ENCODE measurements at places on chromosomes 6 and 20.

DNA sequence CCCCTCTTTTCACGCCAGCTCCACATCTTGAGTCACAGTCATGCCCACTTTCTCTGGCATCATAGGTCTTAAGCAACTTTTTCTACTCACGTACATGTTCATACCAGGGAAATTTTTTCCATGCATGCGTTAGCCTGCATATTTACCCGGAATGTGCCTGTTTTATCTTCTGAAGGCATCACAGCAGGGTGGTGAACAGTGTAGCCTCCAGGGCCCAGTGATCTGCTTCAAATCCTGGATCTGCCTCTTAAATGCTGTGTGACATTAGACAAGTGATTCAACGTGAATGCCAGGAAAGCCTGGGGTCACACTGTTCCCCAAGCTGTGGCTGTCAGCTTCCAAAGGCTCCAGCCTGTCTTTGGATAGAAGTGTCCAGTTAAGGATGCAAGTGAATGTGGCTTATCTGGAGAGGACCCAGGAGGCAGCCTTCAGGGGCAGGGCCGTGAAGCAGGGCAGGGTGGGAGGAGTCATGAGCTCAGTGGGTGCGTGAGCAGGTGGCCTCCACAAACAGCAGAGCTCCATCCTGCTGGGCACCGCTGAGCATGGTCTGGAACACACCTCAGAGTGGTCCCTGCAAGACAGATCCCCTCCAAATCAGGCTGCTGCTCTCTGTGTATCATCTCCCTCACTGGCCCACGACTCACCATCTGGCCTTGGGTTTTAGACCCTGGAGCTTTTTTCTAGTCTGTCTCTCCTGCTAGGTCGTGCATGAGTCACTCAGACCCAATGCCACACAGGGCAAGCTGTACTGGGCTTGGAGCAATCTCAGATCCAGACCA is 30.4 kb upstream of the CD93 start:
- no peak for DNase-seq

- no peak for DNase-seq
These were observed 48.2 kb upstream of the PRND start for GRCh38 chr20:4673371-4674001.

DNA sequence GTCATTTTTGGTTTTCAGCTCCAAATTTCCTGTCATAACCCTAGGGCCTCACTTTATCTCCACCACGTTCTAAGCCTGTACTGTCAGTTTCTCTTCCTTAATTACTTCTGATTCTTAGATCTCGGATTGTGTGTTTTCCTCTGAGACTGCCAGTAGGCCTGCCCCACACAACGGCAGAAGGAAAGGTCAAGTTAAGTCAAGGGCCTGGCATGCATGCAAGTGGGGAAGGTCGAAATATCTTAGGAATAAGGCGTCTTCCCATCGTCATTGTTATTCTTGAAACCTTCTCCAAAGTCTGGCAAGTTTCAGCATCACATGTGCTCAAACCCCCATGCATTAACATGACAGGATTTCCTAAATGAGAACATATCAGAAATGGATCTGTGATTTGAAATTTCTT is 203.5 kb upstream of the TSHZ2 start:
- no peak for DNase-seq

DNA sequence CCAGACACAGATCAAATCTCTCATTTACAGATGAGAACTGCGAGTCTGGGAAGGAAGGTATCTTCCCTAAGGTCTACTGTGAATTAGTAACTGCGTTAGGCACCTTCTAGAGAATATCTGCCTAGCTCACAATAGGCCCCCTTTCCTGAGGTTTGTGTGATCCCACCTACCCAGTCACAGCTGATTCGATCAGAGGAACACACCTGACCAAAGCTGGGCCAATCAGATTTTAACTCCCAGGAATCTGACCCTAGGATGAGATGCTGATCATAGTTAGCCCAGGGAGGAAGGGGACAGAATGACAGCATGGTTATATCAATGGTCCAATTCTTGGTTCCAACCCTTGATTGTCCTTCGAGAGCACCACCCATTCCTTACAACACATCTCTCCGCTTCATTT is 7.4 kb upstream of the CCDC167 start:
- DNase-seq: no peak

DNA sequence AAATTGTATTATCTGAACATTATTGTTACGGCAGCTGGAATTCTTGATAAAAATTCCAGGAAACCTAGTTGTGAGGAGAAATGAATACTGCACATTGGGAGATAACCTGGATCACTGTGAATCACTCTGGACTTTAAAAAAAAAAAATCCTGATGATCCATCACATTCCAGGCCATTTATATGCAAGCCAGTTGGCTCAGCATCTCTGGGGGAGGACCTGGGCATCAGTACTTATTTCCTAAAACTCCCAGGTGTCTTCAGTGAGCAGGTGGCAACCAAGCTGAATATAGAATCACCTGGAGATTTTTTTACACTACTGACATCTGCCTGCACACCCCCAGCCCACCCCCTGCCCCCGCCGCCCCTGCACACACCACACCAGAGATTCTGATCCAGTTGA is 39.1 kb upstream of the SIRT5 start:
- DNase-seq: no peak

GRCh38 chr6:22059126-22059525 is 237.7 kb downstream of the PRL start:
- peak; percentile 38 for DNase-seq

GRCh38 chr20:64001607-64002011 is 20.7 kb downstream of the PRPF6 start:
- peak; percentile 16 for DNase-seq

DNA sequence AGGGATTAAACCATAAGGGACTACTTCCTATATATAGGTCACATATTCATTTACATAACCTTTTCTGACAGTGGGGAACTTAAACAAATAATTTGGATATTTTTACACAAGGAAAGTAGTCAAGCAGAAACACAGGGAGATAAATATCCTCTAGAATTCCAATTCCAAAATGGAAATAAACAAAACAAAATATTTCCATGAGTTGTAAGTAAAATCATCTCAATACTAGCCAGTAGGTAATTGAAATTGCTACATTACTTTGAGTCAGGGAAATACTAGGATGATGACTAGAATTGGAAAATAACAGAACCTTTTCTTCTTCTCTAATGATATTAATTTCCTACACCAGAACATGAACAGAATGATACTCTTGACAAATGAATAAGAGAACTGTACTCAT is 1308.1 kb upstream of the GJE1 start:
- DNase-seq: no peak

DNA sequence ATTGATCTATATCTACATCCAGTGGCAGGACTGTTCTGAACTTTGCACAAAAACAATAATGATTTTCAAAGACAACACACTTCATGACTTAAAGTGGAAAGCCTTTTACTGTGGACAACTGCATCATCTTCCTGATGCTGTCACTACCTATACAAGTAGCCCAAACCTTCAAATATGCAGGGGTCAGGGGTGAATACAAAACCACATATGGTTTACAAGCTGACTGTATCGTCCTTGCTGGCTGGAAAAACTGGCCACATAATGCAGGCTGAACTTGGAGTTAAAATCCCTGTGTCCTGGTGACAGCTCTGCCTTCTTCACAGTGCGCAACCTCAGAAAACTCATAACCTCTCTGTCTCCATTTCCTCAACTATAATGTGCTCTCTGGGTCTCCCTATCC is 128.9 kb downstream of the GMDS start:
- DNase-seq: no peak

GRCh38 chr6:25118038-25118437 is 161.1 kb upstream of the CARMIL1 start:
- no peak for DNase-seq

DNA sequence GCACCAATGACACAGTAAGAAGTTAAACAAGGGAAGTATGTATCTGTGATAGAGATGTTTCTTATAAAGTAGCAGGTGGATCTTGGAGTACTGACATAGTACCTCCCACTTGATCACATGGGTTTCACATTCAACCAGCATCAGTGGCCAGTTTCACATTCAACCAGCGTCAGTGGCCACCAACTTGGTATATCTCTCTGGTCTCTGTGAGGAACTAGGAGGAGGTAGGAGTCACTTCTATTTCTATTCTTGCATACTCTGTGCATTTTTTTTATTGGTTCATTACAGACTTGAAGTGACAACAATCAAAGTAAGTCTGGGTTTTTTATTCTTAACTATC is 200.3 kb upstream of the SIM1 start:
- DNase-seq: no peak

- DNase-seq: no peak
These were observed 12.9 kb upstream of the WFDC2 start for GRCh38 chr20:45456632-45457031.

GRCh38 chr6:30311671-30312070 is 15.1 kb upstream of the TRIM39 start:
- no peak for DNase-seq

DNA sequence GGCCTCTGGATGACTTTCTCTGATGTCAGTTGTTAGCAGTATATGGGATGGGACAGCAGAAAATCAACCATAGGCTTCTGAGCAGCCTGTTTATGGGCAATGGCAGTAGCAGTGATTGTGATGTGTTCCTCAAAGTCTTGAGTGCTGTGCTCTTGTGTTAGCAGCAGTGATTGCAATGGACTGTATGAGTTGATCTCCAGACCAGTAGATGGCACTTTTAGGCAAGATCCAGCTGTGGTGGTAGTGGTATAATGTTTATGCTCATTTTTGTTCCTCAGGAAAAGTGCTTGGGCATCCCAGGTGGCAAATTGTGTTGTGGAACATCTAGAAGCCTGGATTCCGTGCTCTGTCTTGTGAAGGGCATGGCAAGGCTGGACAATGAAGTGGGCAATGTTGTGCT is 181.6 kb upstream of the SYNCRIP start:
- DNase-seq: no peak

DNA sequence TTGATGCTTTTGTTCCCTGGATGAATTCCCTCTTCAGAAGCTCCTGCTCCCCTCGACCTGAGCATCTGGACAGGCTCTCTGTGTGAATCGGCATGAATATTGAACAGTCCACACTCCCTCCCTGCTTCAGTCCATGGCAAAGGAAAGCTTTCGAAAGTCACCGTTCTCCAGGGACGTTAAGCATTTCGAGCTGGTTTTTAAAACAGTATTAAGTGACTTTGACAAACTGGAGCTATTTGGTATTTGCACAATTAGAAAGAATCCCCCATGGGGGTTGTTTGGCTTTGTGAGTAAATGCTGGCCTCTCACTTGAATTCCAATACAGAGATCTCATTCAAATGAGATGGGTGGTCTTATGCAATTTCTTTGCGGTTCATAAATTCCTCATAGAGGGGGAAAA is 85.3 kb upstream of the TIAM2 start:
- DNase-seq: no peak

DNA sequence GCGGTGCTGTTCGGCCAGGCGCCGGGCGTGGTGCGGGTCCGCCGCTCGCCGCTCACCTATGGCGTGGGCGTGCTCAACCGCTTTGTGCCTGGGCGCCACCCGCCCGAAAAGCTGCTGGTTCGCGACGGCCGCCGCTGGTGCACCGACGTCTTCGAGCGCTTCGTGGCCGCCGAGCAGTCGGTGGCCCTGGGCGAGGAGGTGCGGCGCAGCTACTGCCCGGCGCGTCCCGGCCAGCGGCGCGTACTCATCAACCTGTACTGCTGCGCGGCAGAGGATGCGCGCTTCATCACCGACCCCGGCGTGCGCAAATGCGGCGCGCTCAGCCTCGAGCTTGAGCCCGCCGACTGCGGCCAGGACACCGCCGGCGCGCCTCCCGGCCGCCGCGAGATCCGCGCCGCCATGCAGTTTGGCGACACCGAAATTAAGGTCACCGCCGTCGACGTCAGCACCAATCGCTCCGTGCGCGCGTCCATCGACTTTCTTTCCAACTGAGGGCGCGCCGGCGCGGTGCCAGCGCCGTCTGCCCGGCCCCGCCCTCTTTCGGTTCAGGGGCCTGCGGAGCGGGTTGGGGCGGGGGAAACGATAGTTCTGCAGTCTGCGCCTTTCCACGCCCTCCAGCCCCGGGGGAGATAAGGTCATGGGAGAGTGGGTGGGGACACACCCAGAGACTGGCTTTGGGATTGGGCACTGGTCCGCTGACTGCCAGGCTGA is 15.7 kb downstream of the ADISSP start:
- DNase-seq: peak; percentile 27

All from pons (tissue), 1 donor.